ENCODE measurements at places on chromosomes 4 and X. TPM values are rescaled to one million over a fixed set of nuclear protein-coding genes. Genes with fewer than 3 reads are reported as not detected.

DNA sequence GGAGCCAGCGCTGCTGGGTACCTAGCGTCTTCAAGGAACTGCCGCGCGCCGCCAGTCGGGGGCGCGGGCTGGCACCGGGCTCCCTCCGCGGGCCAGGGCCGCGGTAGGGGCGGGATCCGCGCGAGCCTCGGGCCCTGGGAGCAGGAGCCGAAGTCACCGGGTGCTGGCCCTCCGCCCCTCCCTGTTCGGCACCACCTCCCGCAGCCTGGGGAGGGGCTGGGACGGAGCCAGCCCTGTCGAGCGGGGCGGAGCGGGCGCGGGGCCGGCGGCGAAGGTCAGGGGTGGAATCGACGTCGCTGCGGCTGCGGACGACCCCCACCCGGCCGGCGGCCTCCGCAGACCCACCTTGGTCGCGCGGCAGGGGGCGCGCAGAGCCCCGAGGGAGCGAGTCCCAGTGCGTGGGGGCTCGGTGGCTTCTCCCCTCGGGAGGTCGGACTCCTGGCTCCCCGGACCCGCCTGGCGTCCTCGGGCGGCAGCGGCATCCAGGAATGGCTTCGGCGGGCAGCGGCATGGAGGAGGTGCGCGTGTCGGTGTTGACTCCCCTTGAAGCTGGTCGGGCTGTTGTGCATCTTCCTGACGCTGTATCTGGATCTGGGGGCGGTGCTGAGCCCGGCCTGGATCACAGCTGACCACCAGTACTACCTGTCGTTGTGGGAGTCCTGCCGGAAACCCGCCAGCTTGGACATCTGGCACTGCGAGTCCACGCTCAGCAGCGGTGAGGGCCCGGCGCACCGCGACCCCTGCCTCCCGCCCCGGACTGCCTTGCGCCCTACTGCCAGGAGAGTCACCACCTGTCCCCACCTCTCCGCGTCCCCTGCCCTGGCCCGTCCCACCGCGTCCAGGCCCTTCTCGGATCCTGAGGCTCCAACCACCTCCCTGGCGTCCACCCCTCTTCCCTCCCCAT lies 50.5 kb upstream of the FAM47C start:
- no peak overlapping the region for H3K27ac ChIP-seq
- DNase-seq, result no peak
- no peak overlapping the region for H3K4me3 ChIP-seq

The GLRA3 gene
- not detected for total RNA-seq

- no peak for DNase-seq
- H3K4me1 ChIP-seq, result peaks cover 9% of the 10 kb centered on the region
- no peaks in the 10 kb centered on the region for H3K36me3 ChIP-seq
- H3K4me3 ChIP-seq, result no peak overlapping the region
These were observed 4.3 kb downstream of the FHDC1 start for GRCh38 chr4:152940461-152940860.

The LUZP4 gene
- not detected for total RNA-seq

DNA sequence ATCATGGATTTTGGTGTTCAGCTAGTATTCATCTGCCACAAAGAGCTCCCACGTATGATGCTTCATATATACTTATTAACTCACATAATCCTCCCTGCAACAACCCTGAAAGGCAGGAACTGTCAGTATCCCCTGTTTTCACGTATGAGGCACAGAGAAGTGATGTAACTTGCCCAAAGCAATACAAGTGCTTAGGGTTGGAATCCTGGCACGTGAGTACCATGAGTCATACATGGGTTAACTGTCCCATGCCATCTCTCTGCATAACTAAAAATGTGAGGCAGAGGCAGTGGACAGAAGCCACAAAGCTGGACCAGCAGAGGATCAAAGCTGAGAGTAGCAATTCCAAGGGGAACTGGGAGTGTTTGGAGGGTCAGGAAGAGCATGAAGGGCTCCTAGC lies 35.7 kb upstream of the EGFL6 start:
- no peaks in the 10 kb centered on the region for H3K36me3 ChIP-seq
- H3K27ac ChIP-seq, result no peak overlapping the region
- DNase-seq, result no peak
- no peak overlapping the region for H3K4me3 ChIP-seq

DNA sequence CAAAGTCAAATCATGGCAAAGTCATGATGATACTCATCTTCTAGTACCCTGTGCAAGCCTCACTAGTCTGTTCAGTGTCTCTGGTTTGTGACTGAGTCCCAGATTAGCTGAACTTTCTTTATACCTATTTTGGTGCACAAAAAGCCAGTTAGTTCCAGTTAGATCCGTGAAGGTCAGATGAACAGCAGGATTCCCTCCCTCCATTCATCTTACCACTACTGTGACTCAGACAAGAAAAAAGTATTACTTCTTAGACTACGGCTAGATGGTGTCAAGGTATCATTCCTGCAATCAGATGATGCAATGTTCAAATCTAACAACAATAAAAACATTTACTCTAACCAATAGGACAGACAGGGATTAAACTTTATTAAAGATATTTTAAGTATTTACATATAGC lies 30.4 kb downstream of the ARHGEF6 start:
- H3K27ac ChIP-seq, result peak overlapping the region; percentile 79
- DNase-seq, result peak; percentile 27
- H3K27me3 ChIP-seq, result no peaks in the 10 kb centered on the region
- peaks cover 16% of the 10 kb centered on the region for H3K36me3 ChIP-seq
- H3K4me1 ChIP-seq, result peaks cover 83% of the 10 kb centered on the region
- no peak overlapping the region for H3K4me3 ChIP-seq

The DCAF8L1 gene
- not detected for total RNA-seq

GRCh38 chrX:18886344-18887161 lies 97.4 kb downstream of the PHKA2 start:
- no peaks in the 10 kb centered on the region for H3K36me3 ChIP-seq
- H3K4me1 ChIP-seq, result peaks cover 28% of the 10 kb centered on the region
- peak; percentile 73 for DNase-seq
- peak overlapping the region; percentile 84 for H3K27ac ChIP-seq
- peak overlapping the region; percentile 75 for H3K4me3 ChIP-seq
- no peaks in the 10 kb centered on the region for H3K27me3 ChIP-seq

DNA sequence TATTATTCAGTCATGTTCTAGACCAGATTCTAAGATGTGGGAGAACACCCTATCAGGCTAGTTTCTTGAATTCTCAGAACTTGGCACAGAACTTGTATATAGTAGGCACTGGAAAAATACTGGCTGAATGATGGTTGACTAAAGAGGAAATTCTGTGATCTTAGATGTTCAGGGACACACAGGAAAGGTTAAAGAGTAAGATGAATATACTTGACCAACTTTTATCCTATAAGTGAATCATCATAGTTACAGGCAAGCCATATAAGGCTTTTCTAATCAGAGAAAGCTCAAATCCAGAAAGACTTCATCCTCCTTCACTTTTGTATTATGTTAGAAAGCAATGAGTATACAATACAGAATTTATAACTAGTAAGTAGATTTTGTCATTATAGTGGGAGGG lies 53.8 kb downstream of the SEPTIN11 start:
- H3K27ac ChIP-seq, result no peak overlapping the region
- no peaks in the 10 kb centered on the region for H3K27me3 ChIP-seq
- peaks cover 3% of the 10 kb centered on the region for H3K36me3 ChIP-seq
- no peak for DNase-seq

DNA sequence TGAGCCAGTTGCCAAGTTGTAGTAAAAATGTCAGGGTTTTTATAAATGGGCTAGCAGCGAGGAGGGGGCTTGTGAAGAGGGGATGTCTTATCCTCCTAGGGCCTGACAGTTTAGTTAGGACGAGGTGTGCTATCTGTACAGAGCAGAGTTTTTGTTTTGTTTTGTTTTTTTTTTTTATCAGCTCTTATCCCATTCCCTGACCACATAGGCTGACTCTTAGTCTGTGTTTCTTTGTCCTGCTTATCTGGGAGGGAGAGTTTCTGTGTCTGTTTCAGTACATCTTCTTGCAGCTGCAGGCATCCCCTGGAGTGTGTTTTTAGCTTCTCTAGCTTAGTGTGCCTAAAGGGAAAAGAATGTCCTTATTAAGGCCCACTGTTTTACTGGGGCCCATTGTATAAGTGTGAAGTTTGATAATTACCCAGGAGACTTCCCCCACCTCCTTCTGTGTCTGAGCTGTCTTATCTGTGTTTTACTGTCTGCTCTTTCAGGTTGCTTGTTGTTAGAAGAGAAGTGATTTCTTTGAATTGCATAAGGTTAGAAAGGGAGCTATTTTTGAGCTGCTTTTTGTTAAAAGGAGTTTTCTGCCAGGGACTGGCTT lies 32.0 kb downstream of the PAGE2 start:
- no peak overlapping the region for H3K4me3 ChIP-seq
- no peaks in the 10 kb centered on the region for H3K36me3 ChIP-seq
- DNase-seq, result no peak
- H3K27me3 ChIP-seq, result no peaks in the 10 kb centered on the region
- no peak overlapping the region for H3K27ac ChIP-seq

The ADGRL3 gene
- total RNA-seq, result not detected

- H3K4me1 ChIP-seq, result peaks cover 20% of the 10 kb centered on the region
- H3K4me3 ChIP-seq, result no peak overlapping the region
- no peaks in the 10 kb centered on the region for H3K36me3 ChIP-seq
- no peak overlapping the region for H3K27ac ChIP-seq
- H3K27me3 ChIP-seq, result no peaks in the 10 kb centered on the region
- no peak for DNase-seq
These were observed 34.6 kb downstream of the F8 start for GRCh38 chrX:154987940-154988339.

GRCh38 chrX:8005678-8006347 lies 78.6 kb upstream of the PNPLA4 start:
- H3K4me3 ChIP-seq, result no peak overlapping the region
- no peaks in the 10 kb centered on the region for H3K4me1 ChIP-seq
- DNase-seq, result no peak
